ENCODE measurements at places on chromosomes 13 and 19.

GRCh38 chr13:67390462-67391086 lies 160.4 kb upstream of the PCDH9 start:
- DNase-seq, result no peak

DNA sequence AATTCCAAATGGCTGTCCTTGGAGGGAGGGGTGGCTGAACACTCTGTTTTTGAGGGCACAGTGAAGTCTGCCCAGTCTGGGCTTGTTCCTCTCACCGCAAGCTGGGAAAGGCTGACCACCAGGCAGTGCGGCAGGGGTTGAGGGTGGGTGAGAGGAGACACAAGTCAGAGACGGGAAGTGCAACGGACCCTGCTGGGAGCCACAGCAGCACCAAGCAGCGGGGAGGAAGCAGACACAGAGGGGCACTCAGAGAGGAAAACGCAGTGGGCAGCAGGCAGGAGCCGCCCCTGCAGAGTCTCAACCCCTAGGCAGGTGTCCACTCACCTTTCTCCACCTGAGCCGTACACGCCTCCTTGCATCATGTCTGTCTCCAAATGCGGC lies 15.6 kb downstream of the AKAP8L start:
- DNase-seq, result no peak

GRCh38 chr19:45972947-45973540 lies 621 bp downstream of the NOVA2 start:
- DNase-seq, result no peak

GRCh38 chr13:36282821-36283432 lies 14.7 kb downstream of the CCDC169 start:
- no peak for DNase-seq

GRCh38 chr19:13920940-13921747 lies 15.1 kb downstream of the CC2D1A start:
- no peak for DNase-seq

DNA sequence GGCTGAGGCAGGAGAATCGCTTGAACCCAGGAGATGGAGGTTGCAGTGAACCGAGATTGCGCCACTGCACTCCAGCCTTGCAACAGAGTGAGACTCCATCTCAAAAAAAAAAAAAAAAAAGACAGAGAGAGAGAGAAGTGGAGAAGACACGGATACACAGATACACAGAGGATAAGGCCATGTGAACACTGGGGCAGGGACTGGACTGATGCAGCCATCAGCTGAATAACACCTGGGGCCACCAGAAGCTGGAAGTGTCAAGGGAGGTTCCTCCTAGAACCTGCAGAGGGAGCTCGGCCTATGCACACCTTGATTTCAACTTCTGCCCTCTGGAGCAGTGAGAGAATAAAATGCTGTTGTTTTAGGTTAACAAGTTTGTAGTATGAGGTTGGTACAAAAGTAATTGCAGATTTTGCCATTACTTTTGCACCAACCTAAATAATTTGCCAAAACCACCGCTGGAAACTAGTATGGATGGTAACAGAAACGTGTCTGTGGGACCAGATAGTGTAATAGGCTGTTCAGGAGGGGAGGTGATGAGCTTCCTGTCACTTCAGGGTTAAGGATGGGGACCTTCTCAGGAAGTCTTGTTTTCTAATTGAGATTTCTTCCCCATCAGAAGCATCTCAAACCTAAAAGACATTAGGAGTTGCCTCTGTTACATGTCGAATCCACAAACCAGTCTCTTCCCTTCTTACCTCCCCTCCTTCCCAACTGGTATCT lies 36.4 kb upstream of the IGSF23 start:
- DNase-seq, result no peak

DNA sequence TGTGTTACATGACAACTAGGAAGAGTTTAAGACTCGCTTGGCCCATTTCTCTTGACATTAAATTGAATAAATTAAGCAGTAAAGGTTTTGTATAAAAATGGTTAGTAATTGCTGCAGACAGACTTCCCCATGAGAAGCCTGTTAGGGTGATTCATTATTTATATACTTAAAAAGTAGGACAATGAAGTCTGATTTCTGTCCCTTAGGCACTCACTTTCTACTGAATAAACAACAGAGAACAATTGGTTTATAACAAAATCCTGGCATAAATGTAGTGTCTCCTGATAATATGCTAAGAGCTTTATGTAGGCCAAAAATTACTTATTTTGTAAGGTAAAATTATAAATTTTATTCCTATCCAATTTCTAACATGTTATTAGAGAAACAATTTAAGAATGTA lies 2138.5 kb upstream of the PCDH20 start:
- no peak for DNase-seq

- DNase-seq, result no peak
Observed at GRCh38 chr19:40962460-40962961, 28.6 kb upstream of the CYP2B6 start.

- no peak for DNase-seq
Observed at GRCh38 chr19:38433268-38433733, at the start of gene RYR1. Gene RYR1, plus strand, starts transcription at chr19:38433691. Its CDS starts 139 bp downstream, at chr19:38433830.

GRCh38 chr13:98462946-98463345 lies 114.0 kb downstream of the STK24 start:
- no peak for DNase-seq

DNA sequence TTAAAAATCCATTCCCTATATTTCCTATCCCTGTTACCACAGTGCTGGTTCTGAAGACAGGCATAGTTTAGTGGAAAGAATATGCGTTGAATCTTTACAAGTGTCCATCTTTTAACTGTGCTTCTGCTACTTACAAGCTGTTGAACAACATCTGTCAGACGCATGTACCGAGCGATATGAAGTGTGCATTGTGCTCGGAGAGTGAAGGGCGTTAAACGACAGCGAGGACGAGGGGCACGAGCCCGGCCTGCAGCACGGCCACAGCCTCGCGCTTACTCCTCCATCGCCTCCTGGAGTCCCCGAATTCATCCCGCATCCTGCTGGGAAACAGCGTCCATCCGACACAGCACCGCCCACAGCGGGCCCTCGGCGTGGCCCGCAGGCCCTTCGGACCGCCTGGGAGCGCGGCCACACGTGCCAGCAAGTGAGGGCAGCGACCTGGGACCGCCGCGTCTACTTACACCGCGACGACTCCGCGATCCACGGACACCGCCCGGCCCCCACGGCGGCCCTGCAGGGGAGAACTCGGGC lies 514 bp downstream of the PCID2 start:
- DNase-seq, result no peak

DNA sequence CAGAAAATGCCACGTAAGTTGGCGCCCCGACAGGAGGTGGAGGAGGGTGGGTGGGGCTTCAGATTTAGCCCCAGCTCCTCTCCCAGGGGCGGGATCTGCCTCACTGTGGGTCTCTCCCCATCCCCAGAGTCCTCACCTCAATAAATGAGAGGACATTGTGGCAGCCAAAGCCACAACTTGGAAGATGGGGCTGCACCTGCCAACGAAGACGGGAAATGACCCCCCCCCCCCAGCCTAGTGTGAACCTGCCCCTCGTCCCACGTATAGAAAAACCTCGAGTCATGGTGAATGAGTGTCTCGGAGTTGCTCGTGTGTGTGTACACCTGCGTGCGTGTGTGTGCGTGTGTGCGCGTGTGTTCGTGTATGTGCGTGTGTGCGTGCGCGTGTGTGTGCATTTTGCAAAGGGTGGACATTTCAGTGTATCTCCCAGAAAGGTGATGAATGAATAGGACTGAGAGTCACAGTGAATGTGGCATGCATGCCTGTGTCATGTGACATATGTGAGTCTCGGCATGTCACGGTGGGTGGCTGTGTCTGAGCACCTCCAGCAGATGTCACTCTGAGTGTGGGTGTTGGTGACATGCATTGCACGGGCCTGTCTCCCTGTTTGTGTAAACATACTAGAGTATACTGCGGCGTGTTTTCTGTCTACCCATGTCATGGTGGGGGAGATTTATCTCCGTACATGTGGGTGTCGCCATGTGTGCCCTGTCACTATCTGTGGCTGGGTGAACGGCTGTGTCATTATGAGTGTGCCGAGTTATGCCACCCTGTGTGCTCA lies 1.5 kb upstream of the TRAPPC5 start:
- DNase-seq, result no peak

All from stimulated activated CD8-positive, alpha-beta memory T cell treated with anti-CD3 and anti-CD28 coated beads, Interleukin-4, amount 100 ng/mL, for 4 hours (primary cell).